Iris pigment epithelial cell (primary cell): ENCODE measurements at places on chromosomes 16 and 17.

GRCh38 chr16:29023279-29024277 lies 38.7 kb downstream of the LAT start:
- peak; percentile 23 for DNase-seq

DNA sequence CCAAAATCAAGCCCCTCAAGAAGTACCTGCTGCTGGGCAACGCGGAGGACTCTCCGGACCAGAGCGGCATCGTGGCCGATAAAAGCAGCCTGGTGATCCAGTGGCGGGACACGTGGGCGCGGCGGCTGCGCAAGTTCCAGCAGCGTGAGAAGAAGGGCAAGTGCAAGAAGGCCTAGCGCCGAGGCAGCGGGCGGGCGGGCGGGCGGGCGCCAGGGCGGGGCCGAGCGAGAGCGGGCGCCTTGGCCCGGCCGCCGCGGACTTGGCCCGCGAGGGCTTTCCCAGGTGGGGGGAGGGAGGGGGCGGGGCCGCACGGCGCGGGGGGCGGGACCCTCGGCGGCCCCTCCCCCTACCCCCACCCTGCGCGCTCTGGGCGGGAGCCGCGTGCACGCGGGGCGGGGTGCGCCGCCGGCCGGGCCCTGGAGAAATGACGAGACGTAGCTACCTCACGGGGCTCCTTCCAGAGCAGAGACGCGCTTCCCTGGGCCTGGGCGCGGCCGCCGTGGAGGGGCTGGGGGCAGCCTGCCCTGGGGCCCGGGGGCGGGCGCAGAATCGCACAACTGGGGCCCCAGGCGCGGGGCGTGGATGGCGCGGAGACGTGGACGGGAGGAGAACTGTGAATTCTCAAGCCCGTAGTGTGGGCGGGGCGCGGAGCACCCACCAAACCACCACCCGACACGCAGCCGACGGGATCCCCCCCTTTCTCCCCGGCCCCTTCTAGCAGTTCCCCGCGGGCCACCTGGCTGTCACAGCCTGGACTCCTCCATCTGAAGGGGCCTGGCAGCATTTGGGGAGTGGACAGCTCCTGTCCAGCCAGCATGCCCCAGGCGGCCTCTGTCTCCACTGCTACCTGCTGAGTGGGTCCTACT lies 218.7 kb downstream of the NTN1 start:
- DNase-seq: peak; percentile 67

- no peak for DNase-seq
Measured at GRCh38 chr17:36524428-36524876, 10.2 kb downstream of the MYO19 start.

- no peak for DNase-seq
Measured at GRCh38 chr16:78221892-78222291, 122.4 kb downstream of the WWOX start.

GRCh38 chr16:8568231-8568617 lies 22.1 kb downstream of the TMEM114 start:
- DNase-seq: no peak

GRCh38 chr17:43641416-43641815 lies 20.3 kb downstream of the MEOX1 start:
- DNase-seq: no peak

GRCh38 chr17:19614900-19615299 lies 33.7 kb upstream of the ALDH3A2 start:
- DNase-seq: no peak

- peak; percentile 42 for DNase-seq
Measured at GRCh38 chr17:74361230-74362068, at the start of gene BTBD17. BTBD17 (minus strand) TSS chr17:74361868; CDS start chr17:74361819, 49 bp downstream.

- peak; percentile 67 for DNase-seq
Measured at GRCh38 chr16:88754912-88755744, 29.9 kb downstream of the PIEZO1 start.

- DNase-seq: no peak
Measured at GRCh38 chr17:18370761-18371160, 6.8 kb upstream of the EVPLL start.

- DNase-seq: peak; percentile 92
Measured at GRCh38 chr16:72952811-72953271, 95.1 kb downstream of the ZFHX3 start.

DNA sequence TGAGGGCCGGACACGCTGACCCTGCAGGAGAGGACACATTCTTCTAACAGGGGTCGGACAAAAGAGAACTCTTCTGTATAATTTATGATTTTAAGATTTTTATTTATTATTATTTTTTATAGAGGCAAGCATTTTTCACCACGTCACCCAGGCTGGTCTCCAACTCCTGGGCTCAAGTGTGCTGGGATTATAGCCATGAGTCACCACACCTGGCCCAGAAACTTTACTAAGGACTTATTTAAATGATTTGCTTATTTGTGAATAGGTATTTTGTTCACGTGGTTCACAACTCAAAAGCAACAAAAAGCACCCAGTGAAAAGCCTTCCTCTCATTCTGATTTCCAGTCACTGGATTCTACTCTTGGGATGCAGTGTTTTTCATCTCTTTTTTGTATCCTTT lies 2.3 kb upstream of the SERPINF1 start:
- DNase-seq: peak; percentile 50

- peak; percentile 69 for DNase-seq
Measured at GRCh38 chr16:46743232-46743719, 4.9 kb downstream of the MYLK3 start.

GRCh38 chr17:65518256-65518655 lies 43.2 kb downstream of the AXIN2 start:
- peak; percentile 14 for DNase-seq

GRCh38 chr17:10733666-10734065 lies 3.8 kb upstream of the TMEM220 start:
- DNase-seq: no peak

DNA sequence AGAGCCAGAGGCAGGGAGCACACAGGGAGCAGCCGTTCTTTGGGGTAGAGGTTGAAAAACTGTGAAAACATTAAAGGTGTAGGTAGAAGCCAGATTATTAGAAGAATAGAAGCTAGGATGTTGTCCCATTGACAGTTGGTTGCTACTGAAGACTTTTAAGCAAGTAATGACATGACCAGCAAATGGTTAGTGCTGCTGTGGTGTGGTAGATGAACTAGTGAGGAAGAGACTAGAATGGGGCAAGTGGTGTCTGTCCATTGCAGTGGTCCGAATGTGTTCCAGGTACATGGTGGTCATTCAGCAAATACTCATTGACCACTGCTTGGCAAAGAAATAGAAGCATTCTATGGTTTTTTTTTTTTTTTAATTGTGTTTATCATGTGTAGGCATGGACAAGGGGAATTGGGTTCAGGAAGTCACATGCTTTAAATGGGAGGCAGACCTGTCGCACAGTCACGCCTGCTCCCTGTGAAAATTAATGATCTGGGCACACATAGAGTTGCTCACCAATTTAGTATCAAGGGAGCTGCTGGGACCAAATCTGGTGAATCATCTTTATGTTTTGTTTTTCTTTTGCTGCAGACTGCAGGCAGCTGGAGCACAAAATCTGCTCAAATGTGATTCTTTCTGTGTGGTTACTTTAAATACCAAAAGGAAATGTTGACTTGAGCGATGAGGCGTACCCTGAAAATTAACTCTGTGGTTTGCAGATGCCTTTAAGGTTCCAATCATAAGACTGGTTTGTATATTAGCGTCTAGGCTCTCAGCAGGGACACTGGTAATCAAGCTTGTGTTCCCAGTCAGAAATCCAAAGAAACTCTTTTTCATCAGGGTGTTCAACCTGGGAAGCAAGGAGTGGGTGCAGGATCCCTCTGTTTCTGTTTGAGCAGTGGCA lies 30.7 kb downstream of the YPEL2 start:
- peak; percentile 96 for DNase-seq

- DNase-seq: no peak
Measured at GRCh38 chr16:47851146-47851545, 304.6 kb downstream of the ABCC12 start.

DNA sequence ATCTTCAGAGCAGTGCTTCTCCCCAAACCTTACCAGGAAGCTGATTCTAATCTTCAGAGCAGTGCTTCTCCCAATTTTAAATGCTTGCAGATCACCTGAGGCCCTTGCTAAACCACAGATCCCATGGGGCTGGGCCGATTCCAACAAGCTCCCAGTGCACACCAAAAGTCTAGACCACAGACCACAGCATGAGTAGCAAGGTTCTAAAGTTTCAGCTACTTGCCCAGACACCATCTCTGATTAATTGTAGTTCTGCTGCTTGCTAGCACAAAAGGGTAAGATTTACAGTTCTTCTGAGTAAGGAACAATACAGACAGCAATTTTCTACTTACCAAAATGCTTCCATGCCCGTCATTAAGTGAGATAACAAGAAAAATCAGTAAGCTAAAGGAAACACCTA lies 12.2 kb downstream of the CLEC3A start:
- no peak for DNase-seq

DNA sequence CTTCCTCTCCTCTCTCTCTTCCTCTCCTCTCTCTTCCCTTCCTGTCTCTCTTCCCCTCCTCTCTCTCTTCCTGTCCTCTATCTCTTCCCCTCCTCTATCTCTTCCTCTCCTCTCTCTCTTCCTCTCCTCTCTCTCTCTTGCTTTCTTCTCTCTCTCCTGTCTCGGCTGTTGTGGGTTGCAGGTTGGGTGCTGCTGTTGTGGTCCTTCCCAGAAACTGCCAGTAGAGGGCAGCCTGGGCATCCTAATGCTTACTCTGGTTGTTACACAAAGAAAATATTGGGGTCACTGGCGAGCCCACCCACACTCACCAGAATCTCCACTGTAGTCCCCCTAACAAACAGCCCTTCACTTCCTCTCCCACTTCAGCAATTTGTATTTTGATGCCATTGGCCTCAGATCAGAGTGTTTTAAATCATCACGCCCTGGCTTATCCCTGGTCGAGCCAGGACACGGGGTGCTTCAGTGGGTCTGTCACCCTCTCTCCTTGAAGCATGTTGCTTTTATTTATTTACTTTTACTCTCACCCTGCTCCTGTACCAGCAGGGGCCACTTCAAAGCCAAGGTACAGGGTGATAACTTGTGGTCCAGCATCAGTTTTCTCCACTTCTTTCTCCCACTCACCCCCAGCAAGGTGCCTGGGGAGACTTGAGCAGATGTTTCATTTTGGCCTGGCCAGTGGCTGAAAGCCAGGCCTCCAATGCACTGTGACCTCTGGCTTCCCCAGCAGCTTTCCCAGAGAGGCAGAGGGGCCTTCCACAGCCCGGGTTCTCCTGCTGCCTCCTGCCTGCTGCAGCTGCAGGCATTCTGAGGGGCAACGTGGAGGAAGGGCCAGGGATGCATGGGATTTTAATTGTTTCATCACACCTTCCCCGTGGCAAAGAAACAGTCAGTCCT lies 4.7 kb upstream of the MMP15 start:
- DNase-seq: peak; percentile 48

DNA sequence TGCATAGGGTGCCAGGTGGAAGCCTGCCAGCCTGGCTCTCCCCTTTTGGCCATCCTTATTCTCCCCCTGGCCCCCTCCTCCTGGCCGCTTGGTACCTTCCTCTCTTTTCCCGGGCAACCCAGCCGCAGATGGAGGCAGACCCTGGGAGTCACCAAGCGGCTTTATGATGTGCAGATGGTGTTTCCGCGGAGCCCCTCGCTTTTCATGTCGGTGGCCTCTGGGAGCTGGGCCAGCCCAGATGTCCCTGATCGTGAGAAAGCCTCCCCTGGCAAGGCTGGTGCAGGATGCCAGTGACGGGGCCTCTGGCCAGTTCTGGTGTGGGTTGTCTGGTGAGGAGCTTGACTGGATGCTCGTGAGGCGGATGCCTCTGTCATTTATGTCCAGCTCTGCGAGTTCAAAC lies 18.0 kb upstream of the BRD7 start:
- DNase-seq: no peak

GRCh38 chr16:50195756-50196155 lies 42.6 kb downstream of the TENT4B start:
- no peak for DNase-seq

GRCh38 chr16:7268182-7268581 lies 64.5 kb upstream of the RBFOX1 start:
- DNase-seq: peak; percentile 3

- DNase-seq: peak; percentile 100
Measured at GRCh38 chr17:14737984-14738651, 437.2 kb downstream of the HS3ST3B1 start.

DNA sequence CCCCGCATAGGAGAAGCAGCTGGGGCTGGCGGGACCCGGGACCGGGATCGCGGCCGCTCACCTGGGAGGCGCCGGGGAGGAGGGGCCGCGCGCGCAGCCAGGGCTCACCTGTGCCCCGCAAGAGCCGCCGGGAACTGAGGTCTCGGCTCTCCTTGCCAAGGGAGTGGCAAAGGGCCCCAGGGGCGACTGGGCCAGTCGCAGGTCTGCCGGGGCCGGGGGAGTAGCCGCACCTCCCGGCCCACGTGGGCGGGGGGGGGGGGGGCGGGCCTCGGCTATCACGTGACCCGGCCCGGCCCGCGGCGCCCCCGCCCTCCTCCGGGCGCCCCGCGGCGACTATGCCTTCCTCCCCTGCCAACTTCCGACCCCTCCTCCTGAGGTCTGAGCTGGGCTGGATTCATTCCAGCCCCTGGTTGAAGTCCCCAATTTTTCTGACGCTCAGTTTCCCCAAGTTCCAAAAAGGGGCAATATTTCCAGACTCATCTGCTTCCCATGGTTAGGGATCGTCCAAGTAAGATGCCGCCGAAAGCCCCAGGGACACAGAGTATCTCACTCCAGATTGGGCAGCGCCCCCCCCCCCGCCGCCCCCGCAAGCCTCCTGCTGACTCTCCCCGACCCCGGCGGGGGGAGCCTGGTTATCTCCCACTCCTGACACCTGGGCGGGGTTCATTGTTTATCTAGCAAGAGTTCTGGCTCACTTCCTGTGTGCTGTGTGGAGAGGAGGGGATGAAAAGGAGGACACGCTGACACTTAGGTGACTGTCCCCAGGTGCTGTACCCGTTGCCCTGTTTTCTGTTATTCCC lies at the start of gene TMC6:
Gene TMC6 (minus strand): TSS at position 205 of the 800 bp plus-strand sequence. CDS start 1,923 bp downstream, outside the sequence.
- DNase-seq: no peak

DNA sequence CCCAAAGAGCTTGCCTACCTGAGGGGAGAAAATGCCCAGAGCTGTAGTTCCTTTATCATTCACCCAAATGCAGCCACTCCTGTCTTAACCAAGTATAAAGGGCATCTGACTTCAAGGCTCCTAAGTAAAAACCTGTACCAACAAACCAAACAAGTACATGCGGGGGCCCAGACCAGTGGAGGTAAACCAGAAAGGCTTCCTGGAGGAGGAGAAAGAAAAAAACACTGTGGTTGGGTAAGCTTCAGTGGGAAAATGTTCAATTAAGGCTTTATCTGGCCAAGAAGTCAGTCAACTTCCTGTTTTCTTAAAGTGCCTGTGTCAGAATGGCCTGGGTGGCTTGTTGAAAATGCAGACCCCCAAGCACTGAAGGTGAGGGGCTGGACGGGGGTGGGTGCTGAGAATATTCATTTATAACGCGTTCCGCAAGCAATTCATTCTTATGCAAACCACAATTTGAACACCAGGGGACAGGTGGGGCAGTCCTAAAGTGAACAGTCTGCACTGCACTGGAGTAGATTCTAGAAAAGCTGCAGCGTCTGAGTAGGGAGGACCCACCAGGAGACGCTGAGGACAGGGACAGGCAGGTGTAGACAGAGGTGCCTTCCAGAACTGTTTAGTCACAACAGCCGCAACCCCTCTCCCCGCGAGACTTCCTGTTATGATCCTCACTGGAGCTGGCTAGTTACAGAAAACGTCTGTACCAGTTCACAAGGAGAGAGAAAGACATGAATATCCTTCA lies 467.1 kb downstream of the SOX9 start:
- DNase-seq: peak; percentile 69

DNA sequence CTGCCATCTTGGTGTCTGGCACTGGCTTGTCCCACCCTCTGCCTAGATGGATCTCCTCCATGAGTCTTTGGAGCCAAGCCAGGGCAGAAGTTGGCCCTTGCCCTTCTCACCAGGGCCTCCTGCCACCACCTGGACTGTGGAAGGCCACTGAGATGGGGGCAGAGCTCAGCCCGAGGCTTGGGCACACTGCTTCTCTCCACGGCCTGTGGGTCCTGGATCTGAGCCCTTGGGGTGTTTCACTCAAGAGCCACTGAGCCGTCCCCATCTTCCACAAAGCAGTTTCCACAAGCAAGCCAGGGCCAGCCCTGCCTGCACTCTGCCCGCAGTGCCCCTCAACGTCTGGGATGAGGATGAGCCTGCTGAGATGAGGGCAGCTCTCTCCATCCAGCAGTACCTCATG lies 16.7 kb upstream of the CD300A start:
- DNase-seq: no peak
